Activated CD4-positive, alpha-beta T cell treated with anti-CD3 and anti-CD28 coated beads, Interleukin-2, amount 50 U/mL, for 4 hours (primary cell): ENCODE measurements at places on chromosomes 1 and 21.

DNA sequence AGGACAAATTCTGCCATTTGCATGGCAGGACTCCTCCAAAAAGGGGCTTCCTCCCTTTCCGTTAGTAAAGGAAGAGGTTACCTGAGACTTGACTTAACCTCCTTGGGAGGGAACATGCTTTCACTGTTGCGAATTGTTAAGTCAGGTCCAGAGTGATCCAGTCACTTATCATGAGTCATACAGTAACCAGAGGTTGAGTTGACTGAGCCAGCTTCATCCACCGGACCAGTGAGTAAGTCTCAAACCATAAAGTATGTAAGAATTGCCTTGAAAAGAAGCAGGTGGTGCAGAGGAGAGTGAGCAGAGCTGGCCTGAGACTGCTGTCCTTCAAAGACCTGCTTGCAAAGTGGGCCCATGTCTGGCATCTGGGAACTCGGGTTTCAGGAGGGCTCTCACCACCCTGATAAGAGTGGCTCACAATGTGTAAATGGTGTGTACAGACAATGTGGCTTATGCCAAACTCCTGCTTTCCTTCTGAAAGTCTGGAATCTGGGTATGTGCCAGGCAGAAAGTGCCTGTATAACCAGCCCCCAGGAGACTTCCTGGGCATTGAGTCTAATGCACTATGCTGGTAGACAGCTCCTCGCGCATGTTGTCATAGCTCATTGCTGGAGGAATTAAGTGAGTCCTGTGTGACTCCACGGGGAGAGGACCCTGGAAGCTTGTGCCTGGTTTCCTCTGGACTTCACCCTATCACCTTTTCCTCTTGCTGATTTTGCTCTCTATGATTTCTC is 84.3 kb upstream of the KLHDC7A start:
- DNase-seq = no peak

DNA sequence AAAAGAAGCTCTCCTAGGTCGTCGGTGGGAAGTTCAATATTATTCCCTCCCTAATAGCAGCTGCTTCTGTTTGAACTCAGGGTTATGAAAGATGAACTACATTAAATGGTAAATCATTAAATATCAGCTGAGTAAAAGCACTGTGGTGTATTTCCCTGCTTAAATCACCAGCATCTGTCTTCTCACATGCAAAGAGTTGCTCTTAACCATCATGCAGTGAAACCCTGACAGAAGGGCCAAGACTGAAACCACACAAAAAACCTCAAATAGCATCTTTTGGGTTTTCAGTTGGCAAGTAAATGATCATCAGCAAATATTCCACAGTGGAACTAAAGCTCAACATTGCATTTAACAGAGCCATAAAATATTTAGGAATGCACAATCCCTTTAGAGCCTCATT is 380.0 kb upstream of the ADGRL2 start:
- DNase-seq = no peak

DNA sequence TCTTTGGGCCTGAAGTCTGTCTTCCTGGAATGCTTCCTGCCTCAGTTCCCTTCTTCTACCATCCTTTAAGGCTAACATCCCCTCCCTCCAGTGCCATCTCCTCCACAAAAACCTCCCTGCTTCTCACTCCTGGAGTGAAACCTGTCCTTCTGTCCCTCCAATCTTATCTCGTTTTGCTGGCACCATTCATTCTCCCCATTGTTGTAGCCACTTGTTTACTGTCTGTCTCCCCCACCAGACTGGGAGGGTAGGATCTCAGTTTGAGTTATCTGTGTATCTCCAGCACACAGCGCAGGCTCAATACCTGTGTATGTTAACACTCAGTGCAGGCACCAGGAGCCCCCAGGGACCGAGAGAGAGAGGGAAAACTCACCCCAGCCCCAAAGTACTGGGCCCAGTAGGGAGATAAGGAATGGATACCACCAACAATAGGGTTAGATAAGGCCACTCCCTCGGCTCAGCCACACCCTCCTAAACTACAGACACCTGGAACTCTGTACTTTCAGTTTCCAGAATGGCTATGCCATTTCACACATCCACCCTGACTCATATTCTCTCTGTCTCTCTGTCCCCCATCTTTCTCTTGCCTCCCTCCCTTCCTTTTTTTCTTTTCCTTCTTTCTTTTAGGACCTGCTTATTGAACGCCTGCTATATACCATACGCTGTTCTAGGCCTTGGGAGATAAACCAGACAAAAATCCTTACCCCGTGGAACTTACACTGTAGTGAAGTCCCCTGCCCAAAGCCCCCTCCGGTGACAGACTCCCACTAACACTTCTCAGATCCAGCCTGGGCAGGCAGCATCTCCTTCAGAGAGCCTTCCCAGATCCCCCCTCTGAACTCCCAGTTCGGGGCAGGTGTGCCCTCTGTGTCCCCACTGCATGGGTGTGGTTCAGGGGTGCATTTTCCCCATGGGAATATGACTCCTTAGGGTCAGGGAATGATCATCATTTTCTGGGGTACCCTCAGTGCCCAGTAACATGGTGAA is 3.3 kb upstream of the SSBP3 start:
- DNase-seq = no peak

GRCh38 chr1:89929467-89930063 is 65.3 kb upstream of the ZNF326 start:
- no peak for DNase-seq

DNA sequence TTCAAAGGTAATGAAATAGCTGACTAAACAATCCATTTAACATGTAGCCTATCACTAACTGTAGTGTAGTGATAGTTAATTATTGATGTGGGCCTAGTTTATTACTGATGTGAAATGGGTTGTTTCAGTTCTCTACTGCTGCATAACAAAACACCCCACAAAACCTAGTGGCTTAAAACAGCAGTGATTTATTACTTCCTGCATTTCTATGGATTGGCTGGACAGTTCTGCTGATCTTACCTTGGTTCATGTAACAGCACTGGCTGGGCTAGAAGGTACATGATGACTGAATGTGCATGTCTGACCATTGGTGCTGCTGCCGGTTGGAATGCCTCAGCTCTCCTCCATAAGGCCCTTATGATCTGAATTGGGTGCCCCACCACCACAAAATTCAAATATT is 5.4 kb upstream of the ABL2 start:
- no peak for DNase-seq

DNA sequence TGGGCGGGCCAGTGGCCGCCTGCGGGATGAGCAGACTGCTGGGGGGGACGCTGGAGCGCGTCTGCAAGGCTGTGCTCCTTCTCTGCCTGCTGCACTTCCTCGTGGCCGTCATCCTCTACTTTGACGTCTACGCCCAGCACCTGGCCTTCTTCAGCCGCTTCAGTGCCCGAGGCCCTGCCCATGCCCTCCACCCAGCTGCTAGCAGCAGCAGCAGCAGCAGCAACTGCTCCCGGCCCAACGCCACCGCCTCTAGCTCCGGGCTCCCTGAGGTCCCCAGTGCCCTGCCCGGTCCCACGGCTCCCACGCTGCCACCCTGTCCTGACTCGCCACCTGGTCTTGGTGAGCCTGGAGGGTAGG is 2.1 kb downstream of the B4GALT2 start:
- no peak for DNase-seq
